ENCODE measurements at places on chromosomes 2 and 18.
A peak's percentile ranks its signal among the peaks of the same experiment; 100 is the strongest.

DNA sequence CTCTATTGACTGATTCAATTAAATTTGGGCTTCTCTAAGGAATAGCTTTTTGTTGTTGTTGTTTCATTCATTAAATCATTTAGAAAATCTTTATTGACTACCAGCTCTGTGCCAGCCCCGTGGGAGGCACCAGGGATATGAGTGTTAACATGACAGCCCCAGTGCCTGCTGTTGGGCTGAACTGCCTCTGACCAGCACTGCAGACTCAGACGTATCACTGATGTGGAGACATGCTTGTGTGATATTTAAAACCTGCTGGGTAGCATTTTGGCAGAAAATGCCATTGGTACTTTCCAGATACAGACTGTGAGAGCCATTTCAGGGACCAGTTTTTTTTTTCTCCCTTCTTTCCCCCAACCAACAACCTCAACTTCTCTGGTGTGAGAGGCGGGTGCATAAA, 38.6 kb upstream of the KCNF1 start:
- DNase-seq, result no peak

DNA sequence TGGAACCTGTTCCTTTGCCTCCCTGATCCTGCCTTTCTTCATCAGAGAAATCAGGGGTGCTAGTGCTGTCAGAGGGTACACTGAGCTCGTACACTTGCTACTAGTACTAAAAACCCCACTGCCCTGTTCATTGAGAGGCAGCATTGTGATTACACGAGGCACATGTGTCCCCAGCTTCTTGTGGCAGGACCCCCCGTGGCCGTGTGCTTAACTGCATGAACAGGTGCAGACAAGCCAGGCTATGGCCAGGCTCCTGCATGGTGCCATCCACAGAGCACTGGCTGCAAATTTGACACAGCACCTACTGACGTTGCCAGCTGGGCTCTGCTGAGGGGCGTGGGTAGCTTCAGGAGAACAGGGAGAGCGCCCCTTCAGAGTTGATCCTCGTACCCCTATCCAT, 248.4 kb downstream of the GLI2 start:
- DNase-seq, result no peak

GRCh38 chr2:60745761-60746160, 10.3 kb upstream of the PAPOLG start:
- peak; percentile 9 for DNase-seq

- no peak for DNase-seq
Observed at GRCh38 chr2:107322416-107322815, 436.4 kb upstream of the ST6GAL2 start.

DNA sequence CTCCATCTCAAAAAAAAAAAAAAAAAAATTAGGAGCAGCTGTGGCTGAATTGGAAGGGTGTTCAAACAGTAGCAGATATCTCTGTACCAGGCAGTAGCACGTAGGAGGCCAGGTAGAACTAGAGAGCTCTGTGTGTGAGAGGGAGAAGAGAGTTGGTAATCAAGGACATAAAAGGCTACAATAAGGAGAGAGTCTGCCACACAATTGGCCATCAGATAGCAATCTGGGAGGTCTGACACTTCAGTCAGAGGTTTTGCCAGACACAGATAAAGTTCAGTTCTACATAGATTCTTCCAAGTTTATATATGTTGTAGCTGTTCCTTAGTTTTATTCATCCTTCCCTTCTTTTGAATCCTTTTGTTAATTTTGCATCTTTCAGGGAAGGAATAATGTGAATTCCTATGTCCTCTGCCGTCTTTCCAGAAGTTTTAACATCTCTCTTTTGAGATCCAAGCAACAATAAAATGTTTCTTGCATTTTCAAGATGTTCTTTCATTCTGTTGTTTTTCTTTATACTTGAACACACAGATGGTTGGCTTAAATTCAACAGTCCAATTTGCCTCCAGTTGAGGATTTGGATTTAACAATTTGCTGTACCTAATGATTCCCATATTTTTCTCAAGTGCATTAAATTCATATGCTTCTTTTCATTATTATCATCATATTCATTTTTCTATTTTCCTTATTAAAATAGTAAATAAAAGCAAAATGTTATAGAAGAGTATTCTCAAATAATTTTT, 600.3 kb upstream of the GCFC2 start:
- no peak for DNase-seq

DNA sequence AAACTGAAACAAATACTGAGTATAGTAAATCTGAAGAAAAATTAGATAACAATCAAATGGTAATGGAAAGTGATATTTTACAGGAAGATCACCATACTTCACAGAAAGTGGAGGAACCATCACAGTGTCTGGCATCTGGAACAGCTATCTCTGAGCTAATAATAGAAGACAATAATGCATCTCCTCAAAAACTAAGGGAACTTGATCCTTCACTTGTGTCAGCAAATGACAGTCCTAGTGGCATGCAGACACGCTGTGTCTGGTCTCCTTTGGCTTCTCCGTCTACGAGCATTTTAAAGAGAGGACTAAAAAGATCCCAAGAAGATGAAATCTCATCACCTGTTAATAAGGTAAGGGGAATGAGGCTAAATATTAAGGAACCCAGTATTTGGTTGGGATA, 56.1 kb downstream of the RIF1 start:
- DNase-seq, result no peak

DNA sequence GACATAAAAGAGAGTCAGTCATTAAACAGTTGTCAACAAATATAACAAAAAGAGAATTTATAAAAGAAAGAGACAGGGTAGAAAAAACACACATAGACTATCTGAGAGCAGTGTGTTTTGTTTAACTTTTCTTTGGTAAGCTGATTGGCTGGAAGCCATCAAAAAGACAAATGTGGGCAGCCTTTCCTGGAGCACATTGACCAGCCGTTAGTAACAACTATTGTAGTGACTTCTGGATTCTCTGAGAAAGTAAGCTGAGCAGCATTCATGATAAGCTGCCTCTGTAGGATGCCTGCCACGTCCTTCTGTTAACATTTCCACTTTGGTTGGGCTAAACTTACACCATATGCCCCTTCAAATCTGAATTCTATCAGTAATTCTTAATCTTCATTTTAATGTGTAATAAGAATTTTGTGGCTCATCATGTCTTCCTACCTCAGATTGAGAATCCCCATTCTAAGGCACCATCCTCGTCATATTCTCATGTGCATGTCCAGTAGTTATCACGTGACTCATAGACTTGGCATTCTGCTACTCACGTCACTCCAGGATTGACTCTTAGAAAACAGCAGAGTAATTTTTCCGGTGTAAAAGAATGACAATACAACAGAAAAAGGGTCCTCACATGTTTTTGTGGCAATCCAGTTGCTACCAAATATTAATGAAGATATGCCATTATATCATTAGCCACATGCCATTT, 43.4 kb upstream of the DNAJC10 start:
- no peak for DNase-seq

- DNase-seq, result no peak
Observed at GRCh38 chr18:10564975-10565773, 39.3 kb downstream of the NAPG start.

DNA sequence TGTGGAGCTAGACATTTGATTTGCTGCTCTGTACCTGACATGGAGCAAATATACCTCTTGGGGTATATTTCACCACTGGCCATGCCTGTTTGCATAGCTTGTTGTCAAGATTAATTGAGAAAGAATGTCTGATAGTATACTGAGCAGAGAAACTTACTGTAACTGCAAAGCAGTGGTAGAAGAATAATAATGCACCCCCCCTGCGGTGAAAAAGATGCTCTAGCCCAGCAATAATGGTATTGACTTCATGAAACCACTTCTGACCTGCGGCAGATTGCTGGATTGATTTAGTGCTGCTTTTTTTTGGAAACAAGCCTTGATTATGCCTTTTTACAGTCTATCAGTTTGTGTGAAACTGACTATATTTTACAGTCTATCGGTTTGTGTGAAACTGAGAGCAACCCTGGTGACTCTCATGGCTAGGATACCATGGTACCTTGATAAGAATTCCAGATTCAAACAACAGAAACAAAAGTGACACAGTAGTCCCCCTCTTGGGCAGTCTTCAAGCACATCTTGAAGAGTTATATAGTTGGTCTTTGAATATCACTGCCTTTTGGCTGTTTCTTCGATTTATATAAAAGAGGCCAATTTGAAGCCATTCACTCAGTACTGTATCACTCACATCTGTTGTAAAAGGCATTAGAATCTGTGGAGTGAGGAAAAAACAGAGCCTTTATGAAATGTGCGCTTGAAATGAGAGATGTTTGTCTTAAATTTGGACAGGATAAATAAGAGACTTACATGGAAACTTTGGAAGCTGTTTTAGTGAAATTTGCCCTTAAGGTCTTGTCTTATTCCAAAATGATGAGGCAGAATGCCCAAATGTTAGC, 102.5 kb downstream of the FMNL2 start:
- DNase-seq, result no peak

Data from CD4-positive, alpha-beta T cell treated with Interleukin-6 for 4 hours (primary cell).